ENCODE measurements at places on chromosomes 7 and 10. TPM values are rescaled to one million over a fixed set of nuclear protein-coding genes. Genes with fewer than 3 reads are reported as not detected.
A peak's percentile ranks its signal among the peaks of the same experiment; 100 is the strongest.

Gene COL28A1
- not detected for total RNA-seq

Gene TMEM196
- not detected for total RNA-seq

Gene PNLIP
- total RNA-seq, result not detected

Gene PDE1C
- not detected for total RNA-seq

Gene TMEM130
- not detected for total RNA-seq

Gene OR2A12
- total RNA-seq, result not detected

Gene ATE1
- total RNA-seq, result 33.6 TPM

- DNase-seq, result peak; percentile 24
- H3K4me1 ChIP-seq, result peaks cover 83% of the 10 kb centered on the region
- peak overlapping the region; percentile 55 for H3K4me3 ChIP-seq
- peaks cover 54% of the 10 kb centered on the region for H3K36me3 ChIP-seq
- H3K27me3 ChIP-seq, result no peaks in the 10 kb centered on the region
These were observed 38.6 kb upstream of the SH2D4B start for GRCh38 chr10:80498833-80499741.

GRCh38 chr10:117016266-117016665, 11.3 kb upstream of the SHTN1 start:
- H3K27ac ChIP-seq, result no peak overlapping the region
- no peaks in the 10 kb centered on the region for H3K27me3 ChIP-seq
- DNase-seq, result no peak
- H3K4me3 ChIP-seq, result no peak overlapping the region
- H3K4me1 ChIP-seq, result no peaks in the 10 kb centered on the region

- peaks cover 47% of the 10 kb centered on the region for H3K36me3 ChIP-seq
- no peak overlapping the region for H3K4me3 ChIP-seq
- DNase-seq, result no peak
- no peaks in the 10 kb centered on the region for H3K4me1 ChIP-seq
- H3K27ac ChIP-seq, result no peak overlapping the region
These were observed 35.0 kb upstream of the DNAAF5 start for GRCh38 chr7:691361-692045.

DNA sequence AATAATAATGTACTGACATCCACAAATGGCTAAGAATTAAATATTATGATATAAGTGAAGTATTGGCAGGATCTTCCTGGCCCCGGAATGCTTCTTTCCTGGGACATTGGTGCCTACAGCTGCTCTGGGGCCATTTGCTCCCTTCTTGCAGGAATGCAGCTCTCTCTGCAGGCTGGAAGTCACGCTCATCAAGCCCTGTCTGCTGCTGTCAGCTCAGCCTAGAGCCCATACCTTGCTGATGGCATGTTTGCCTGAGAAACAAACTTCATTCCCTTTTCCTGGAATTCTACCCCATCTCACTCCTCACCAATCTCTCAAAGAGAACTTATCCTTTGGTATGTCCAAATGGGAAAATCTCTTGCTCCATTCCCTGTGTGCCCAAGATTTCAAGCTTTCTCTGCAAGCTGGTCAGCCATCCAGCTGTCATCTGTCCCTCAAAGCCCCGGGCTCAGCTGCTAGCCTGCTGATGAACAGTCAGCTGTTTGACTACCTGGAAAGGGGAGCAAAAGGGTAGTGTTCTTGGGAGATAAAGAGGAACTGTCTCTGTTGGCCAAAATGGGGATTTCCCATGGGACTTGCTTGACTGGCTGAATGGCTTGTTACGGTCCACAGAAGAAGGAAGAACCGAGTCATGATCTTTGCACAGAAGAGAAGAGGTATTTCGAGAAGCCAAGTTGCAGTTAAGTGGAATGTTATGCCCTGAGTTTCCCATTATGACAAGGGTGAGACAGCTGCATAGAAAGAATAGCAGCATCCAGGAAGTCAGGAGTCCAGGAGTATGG, 12.0 kb upstream of the RASSF4 start:
- peaks cover 2% of the 10 kb centered on the region for H3K4me1 ChIP-seq
- peaks cover 9% of the 10 kb centered on the region for H3K27me3 ChIP-seq
- no peak overlapping the region for H3K4me3 ChIP-seq
- DNase-seq, result peak; percentile 1
- H3K27ac ChIP-seq, result no peak overlapping the region

GRCh38 chr10:62637249-62638061, 167.1 kb upstream of the ADO start:
- DNase-seq, result peak; percentile 75
- H3K4me1 ChIP-seq, result peaks cover 37% of the 10 kb centered on the region
- no peak overlapping the region for H3K27ac ChIP-seq
- peaks cover 2% of the 10 kb centered on the region for H3K36me3 ChIP-seq

DNA sequence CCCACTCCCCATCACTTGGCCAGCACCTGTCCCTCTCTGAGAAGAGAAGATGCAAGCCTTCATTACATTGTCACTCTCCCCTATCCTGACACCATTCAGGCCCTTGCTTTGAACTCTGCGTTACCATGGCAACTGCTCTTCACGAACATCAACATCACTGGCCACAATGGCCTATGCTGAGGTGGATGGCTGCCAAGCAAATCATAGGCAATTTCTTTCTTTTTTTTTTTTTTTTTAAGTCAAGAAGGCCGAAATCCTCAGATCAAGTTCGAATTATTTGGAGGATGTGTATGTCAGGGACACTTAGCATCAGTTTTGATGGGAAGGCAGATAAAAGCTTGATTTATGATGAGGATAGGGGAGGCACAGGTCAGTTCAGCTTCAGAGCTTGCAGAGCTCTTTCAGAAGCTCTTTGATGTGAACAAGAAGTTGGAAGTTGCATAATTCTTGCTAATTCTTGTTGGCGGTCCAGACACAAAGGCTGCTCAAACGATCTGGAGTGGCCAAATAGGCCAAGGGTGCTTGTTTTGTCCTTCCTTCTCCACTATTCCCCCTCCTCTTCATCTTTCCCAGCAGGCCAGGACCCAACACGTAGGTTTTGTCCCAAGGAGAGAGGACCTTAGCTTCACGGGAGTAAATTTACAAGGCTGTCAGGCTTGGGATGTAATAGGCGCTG, 179.9 kb upstream of the NPVF start:
- H3K36me3 ChIP-seq, result no peaks in the 10 kb centered on the region
- no peaks in the 10 kb centered on the region for H3K27me3 ChIP-seq
- H3K27ac ChIP-seq, result no peak overlapping the region
- DNase-seq, result no peak
- no peak overlapping the region for H3K4me3 ChIP-seq

GRCh38 chr7:137983323-137984008, 18.4 kb downstream of the CREB3L2 start:
- H3K36me3 ChIP-seq, result peaks cover 54% of the 10 kb centered on the region
- H3K27ac ChIP-seq, result no peak overlapping the region
- peaks cover 7% of the 10 kb centered on the region for H3K4me1 ChIP-seq
- H3K27me3 ChIP-seq, result no peaks in the 10 kb centered on the region
- DNase-seq, result no peak

- no peak overlapping the region for H3K27ac ChIP-seq
- no peaks in the 10 kb centered on the region for H3K36me3 ChIP-seq
- no peak for DNase-seq
- no peak overlapping the region for H3K4me3 ChIP-seq
These were observed 523.7 kb upstream of the GALNT17 start for GRCh38 chr7:70608229-70608628.

DNA sequence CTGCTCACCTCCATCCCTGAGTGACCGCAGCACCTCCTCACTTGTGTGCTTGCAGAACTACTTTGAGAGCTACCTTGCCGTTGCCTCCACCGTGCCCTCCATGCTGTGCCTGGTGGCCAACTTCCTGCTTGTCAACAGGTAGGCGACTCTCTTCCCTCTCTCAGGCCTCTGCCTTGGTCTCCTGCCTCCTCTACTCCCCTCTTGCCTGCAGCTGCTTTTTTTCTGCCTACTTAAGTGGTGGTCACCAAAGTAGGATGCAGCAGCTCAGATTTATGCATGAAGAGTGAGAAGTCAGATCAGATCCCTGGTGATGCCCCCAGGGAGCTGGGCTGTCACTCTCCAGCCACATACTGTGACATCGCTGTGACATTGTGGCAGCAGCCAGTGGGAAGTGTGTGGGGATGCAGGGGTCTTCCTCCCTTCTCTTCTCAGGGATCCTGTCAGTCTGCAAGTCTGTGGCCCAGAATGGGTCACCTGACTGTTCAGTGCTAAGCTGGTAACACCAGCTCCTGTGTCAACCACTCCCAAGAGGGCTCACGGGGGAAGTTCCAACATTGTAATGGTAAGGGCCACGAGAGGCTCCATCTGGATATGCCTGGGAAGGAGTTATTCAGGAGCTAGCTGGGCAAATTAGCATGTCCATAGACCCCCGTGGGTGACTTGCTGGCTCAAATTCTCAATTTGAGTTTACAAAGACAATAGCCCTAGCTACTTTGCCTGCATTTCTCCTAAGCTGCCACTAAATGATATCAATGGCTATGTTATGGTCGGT, 25.3 kb downstream of the SLC29A3 start:
- DNase-seq, result no peak
- H3K4me3 ChIP-seq, result no peak overlapping the region
- no peaks in the 10 kb centered on the region for H3K36me3 ChIP-seq
- H3K27me3 ChIP-seq, result no peaks in the 10 kb centered on the region

DNA sequence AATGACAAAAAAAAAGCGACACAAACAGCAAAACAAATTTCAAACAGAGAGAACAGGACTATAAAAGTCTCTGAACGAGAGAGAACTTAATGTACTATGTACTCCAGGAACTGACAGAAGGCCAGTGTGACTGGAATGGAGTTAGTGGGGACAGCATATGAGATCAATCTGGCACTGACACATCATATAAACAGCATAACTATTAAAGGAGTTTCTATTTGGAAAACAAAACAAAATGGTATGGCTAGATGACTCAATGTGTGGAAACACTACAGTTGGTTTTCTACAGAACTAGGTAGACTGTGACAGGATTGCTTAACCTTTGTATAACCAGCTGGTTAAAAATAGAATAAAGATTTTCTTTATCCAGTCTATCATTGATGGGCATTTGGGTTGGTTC, 232.9 kb upstream of the KAT6B start:
- peak overlapping the region; percentile 55 for H3K27ac ChIP-seq
- no peak overlapping the region for H3K4me3 ChIP-seq
- H3K4me1 ChIP-seq, result peaks cover 42% of the 10 kb centered on the region
- DNase-seq, result no peak
- H3K36me3 ChIP-seq, result peaks cover 9% of the 10 kb centered on the region

DNA sequence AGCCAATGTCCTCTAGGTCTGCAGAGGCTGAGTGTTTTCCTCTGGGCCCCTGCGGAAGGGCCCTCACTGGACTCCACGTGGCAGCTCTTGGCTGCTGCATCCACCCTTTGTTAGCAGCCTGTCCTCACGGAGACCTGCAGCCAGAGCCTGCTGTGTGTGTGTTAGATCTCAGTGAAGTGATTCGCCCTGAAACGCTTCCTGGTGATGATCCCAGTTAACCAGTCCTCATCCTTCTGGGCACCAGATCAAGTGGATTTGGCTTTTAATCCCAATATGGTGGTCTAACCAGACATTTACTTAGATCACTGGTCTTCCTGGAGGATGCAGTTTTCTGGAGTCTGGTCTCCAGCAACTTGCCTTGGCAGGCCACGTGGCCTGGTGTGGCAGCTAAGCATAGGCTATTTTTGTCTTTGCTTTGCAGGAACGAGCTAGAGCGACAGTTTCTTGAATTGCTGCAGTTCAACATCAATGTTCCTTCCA, 39.5 kb upstream of the GJD4 start:
- H3K4me1 ChIP-seq, result no peaks in the 10 kb centered on the region
- H3K27me3 ChIP-seq, result no peaks in the 10 kb centered on the region
- H3K4me3 ChIP-seq, result no peak overlapping the region
- peaks cover 22% of the 10 kb centered on the region for H3K36me3 ChIP-seq
- DNase-seq, result no peak

GRCh38 chr10:97261183-97261582, 31.3 kb downstream of the ARHGAP19 start:
- no peaks in the 10 kb centered on the region for H3K4me1 ChIP-seq
- no peak for DNase-seq
- no peaks in the 10 kb centered on the region for H3K27me3 ChIP-seq
- H3K36me3 ChIP-seq, result peaks cover 50% of the 10 kb centered on the region
- no peak overlapping the region for H3K27ac ChIP-seq

- H3K27me3 ChIP-seq, result no peaks in the 10 kb centered on the region
- no peaks in the 10 kb centered on the region for H3K36me3 ChIP-seq
- DNase-seq, result no peak
- H3K4me3 ChIP-seq, result no peak overlapping the region
- no peaks in the 10 kb centered on the region for H3K4me1 ChIP-seq
These were observed 49.7 kb upstream of the ADCY1 start for GRCh38 chr7:45524445-45524844.

DNA sequence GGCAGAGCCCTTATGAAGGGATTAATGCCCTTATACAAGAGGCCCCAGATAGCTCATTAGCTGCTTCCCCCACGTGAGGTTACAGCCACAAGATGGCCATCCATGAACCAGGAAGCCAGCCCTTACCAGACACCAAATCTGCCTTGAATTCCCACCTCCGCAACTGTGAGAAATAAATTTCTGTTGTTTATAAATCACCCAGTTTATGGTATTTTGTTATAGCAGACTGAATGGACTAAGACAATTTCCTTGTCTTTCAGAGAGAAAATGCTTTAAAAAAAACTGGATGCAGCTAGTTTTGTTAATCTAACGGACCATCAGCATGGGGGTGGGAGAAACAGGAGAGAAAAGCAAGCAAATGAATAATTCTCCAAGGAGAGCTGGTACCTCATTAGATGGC, 36.5 kb downstream of the CBX3 start:
- no peaks in the 10 kb centered on the region for H3K36me3 ChIP-seq
- peaks cover 12% of the 10 kb centered on the region for H3K27me3 ChIP-seq
- no peak for DNase-seq
- H3K4me3 ChIP-seq, result no peak overlapping the region
- peaks cover 4% of the 10 kb centered on the region for H3K4me1 ChIP-seq
- H3K27ac ChIP-seq, result no peak overlapping the region

GRCh38 chr10:102410429-102411073, 8.0 kb downstream of the PSD start:
- peaks cover 32% of the 10 kb centered on the region for H3K4me1 ChIP-seq
- H3K27me3 ChIP-seq, result peaks cover 25% of the 10 kb centered on the region
- peak; percentile 53 for DNase-seq
- H3K27ac ChIP-seq, result no peak overlapping the region
- H3K36me3 ChIP-seq, result peaks cover 2% of the 10 kb centered on the region

- H3K27ac ChIP-seq, result no peak overlapping the region
- no peak overlapping the region for H3K4me3 ChIP-seq
- H3K4me1 ChIP-seq, result no peaks in the 10 kb centered on the region
- no peak for DNase-seq
These were observed 33.6 kb downstream of the BUB3 start for GRCh38 chr10:123187781-123188180.

GRCh38 chr10:77587416-77587790, 50.2 kb downstream of the KCNMA1 start:
- H3K36me3 ChIP-seq, result no peaks in the 10 kb centered on the region
- no peaks in the 10 kb centered on the region for H3K27me3 ChIP-seq
- no peak overlapping the region for H3K27ac ChIP-seq
- peaks cover 8% of the 10 kb centered on the region for H3K4me1 ChIP-seq
- DNase-seq, result no peak

GRCh38 chr7:55550841-55551537, 21.3 kb downstream of the VOPP1 start:
- DNase-seq, result no peak
- H3K4me3 ChIP-seq, result no peak overlapping the region

DNA sequence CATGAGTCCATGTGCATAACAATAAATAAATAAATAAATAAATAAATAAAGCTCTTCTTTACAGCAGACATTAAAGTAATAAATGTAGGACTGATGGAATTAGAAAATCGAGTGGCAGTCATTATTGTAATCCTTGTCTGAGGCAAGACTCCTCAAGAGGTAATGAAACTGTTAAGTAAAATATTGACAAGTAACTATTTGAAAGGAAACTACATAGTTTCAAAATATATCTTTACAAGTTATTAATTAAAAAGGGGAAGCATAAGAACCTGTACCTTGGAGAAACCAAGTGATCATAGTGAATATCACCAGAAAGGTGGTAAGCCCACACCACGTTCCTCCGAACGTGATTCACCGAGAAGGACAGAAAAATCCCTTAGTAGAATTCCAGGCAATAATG, 285.6 kb upstream of the SORCS1 start:
- no peaks in the 10 kb centered on the region for H3K27me3 ChIP-seq
- no peak for DNase-seq
- no peaks in the 10 kb centered on the region for H3K4me1 ChIP-seq
- no peak overlapping the region for H3K4me3 ChIP-seq

Measured in activated T-helper 2 cell treated with anti-CD3 and anti-CD28 coated beads, Interferon-gamma antibody, Interleukin-2, Interleukin-4, amounts not matched to agents 10 μg/mL and 5 μg/mL and 100 μg/mL, durations not matched to agents 14 hours and 24 hours and 36 hours (primary cell).